ENCODE measurements at places on chromosomes 5 and 9.

GRCh38 chr9:33230756-33231622 lies 9.0 kb upstream of the SPINK4 start:
- DNase-seq, result no peak

DNA sequence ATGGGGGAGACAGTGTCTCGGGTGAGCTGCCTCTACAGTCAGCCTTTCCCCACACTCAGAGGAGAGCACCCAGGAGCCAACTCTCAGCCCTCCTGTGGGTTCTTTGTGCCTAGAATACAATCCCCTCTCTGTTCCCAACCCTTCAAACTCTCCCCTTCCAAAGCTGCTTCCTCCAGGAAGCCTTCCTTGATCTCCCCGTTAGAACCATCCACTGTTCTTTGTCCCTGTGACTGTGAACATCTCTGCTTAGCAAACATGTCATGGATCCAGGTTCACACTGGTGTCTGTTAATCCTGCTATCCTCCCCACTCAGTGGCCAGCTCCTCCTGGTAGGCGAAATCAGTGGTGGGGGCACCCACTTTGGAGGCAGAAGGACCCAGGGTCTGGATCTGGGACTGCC lies 16.2 kb upstream of the IER5L start:
- no peak for DNase-seq

DNA sequence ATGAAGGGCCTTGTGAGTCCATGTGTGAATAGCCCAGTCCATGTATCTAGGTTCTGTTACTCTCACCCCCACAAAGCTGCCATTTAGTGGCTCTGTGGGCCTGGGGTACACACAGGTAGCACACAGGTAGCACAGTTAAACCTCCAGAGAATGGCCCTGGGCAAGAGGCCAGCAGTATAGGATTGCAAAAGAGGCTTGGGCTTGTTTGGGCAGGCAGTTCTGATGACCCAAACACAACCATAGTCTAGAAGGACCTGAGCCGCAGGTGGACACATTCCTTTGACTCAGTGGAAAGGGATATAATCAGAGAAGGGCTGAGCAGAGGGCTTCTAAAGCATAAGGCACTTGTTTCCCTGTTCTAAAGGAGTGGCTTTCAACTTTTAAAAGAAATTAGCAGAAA lies 326.8 kb upstream of the SGCD start:
- no peak for DNase-seq

GRCh38 chr9:7089406-7090193 lies 331.8 kb downstream of the KDM4C start:
- DNase-seq, result no peak

- no peak for DNase-seq
These were observed 4.0 kb upstream of the TERT start for GRCh38 chr5:1298723-1299510.

DNA sequence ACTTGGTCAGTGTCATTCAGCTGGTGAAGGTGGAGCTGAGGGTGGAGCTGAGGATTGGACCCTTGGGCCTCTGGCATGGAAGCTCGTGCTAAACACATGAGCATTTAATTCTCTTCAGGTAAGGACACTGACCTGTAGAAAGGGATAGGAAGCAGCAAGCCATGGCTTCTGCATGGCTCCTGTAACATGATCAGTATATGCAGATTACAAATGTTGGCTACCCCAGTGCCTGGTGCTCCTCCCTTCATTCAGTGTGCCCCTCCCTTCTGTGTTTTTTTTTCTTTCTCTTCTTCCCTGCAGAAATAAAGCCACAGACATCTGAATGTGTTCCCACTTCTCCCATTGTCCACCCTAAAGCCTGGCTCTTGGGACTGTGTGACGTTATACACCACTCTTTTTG lies 52.9 kb downstream of the ARHGAP26 start:
- no peak for DNase-seq

GRCh38 chr9:38286357-38286756 lies 106.1 kb upstream of the ALDH1B1 start:
- DNase-seq, result no peak

DNA sequence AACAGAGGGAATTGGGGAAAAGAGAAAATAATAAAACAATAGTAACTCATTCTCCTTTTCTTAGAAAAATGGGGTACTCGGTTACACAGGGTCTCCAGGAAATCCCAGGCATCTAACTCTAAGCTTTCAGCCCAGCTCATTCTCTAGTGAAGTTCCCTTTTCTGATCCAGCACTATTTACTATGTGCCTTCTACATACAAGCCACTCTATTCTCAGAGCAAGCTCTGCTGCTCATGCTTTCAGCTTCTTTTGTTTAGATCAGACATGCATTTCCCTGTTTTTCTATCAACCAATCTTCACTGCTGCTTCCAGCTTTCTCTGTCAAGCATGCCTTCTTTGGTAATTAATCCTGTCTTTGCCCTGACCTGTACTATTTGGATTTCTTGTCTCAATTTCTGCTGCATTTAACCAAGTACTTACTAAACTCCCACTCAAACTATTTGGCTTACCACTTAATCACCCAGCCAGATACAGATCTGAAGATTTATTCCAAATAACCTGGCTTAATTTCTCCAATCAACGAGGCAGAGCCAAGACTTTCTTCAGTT lies 25.3 kb downstream of the OSMR start:
- DNase-seq, result no peak

- peak; percentile 83 for DNase-seq
These were observed 156.3 kb upstream of the IER5L start for GRCh38 chr9:129334105-129334935.

- no peak for DNase-seq
These were observed 572.6 kb upstream of the CLINT1 start for GRCh38 chr5:158431369-158432029.

- peak; percentile 54 for DNase-seq
These were observed 21.7 kb downstream of the F2RL2 start for GRCh38 chr5:76601470-76601869.

DNA sequence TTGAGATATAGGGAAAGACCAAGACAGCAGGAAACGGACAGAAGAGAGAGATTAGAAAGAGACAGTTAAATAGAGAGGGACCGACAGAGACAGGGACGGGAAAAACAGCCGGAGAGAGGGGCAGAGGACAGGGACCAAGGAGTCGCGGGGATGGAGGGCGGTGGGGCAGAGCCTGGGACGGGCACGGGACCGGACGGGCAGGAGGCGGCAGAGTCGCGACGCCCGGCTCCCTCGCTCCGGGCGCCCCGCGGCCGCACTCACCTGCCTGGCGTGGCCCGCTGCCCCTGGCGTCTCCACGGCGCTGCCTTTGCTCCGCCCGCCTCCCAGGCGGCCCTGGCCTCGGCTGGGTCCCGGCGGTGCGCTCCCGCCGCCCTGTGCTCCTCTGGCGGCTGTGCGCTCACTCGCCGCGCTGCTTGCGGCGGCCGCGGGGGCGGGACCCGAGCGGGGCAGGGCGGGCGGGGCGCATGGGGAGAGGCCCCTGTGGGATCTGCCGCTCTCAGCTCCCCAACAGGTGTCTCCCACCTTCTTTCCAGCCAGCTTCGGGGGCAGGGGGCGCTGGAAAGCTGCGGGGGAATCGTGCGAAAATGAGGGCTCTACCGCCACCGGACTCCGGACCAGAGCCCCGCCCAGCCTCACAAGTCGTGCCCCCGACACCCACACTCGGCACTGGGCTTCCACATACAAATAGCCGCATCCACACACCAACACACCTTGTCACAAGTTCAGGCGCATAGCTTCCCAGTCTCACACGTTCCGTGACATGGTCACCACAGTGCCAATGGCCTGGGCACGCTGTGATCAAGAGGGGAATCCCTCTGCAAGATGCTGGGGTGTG lies at the start of gene ARID3C:
Gene ARID3C (minus strand): TSS at position 411 of the 835 bp plus-strand sequence. CDS start 1,052 bp downstream, outside the sequence.
- DNase-seq, result peak; percentile 32

GRCh38 chr9:20508242-20508641 lies 114.1 kb downstream of the MLLT3 start:
- no peak for DNase-seq

- DNase-seq, result no peak
These were observed 2.3 kb upstream of the RASEF start for GRCh38 chr9:83065233-83065632.

- DNase-seq, result no peak
These were observed 89.1 kb upstream of the OTULINL start for GRCh38 chr5:14492331-14492964.

- DNase-seq, result no peak
These were observed 338.2 kb downstream of the NPR3 start for GRCh38 chr5:33049298-33049697.

DNA sequence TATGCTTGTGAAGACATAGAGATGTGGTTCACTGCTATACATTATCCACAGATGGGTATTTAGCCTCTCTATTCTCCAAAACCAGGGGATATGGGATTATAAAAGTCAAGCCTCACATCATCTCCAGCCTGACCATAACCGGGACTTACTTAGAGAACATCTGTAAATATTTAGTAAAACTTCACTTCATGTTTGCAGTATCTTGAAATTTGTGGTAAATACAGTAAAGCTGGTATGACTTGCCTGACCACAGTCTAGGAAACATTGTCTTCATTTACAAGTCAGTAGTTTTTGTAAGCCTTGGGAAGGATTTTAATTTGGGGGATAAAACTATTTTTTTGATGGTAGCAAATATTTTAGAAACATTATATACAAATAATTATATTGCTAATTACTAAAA lies 64.2 kb downstream of the MAST4 start:
- no peak for DNase-seq

- DNase-seq, result no peak
These were observed at the start of gene CD14 for GRCh38 chr5:140633021-140633471. Gene CD14 (minus strand): TSS chr5:140633175. CDS start chr5:140633071, 104 bp downstream.

DNA sequence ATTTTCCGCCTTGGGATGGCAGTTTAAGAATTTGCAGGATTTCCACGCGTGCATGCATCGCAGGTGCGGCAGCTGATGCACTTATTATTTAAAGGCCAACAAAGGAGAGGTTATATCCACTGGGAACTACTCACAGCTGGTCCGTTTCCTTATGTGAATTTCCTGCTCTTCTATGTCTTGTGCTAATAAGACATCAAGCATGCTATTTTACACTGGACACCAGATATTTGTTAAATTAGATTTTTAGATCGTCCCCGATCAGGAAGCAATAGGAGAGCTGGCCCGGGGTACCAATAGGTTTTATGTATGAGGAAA lies 476 bp upstream of the DTWD2 start:
- no peak for DNase-seq

- no peak for DNase-seq
These were observed 32.4 kb downstream of the HOMER1 start for GRCh38 chr5:79481574-79481973.

GRCh38 chr9:75962662-75963036 lies 72.2 kb downstream of the PCSK5 start:
- no peak for DNase-seq

DNA sequence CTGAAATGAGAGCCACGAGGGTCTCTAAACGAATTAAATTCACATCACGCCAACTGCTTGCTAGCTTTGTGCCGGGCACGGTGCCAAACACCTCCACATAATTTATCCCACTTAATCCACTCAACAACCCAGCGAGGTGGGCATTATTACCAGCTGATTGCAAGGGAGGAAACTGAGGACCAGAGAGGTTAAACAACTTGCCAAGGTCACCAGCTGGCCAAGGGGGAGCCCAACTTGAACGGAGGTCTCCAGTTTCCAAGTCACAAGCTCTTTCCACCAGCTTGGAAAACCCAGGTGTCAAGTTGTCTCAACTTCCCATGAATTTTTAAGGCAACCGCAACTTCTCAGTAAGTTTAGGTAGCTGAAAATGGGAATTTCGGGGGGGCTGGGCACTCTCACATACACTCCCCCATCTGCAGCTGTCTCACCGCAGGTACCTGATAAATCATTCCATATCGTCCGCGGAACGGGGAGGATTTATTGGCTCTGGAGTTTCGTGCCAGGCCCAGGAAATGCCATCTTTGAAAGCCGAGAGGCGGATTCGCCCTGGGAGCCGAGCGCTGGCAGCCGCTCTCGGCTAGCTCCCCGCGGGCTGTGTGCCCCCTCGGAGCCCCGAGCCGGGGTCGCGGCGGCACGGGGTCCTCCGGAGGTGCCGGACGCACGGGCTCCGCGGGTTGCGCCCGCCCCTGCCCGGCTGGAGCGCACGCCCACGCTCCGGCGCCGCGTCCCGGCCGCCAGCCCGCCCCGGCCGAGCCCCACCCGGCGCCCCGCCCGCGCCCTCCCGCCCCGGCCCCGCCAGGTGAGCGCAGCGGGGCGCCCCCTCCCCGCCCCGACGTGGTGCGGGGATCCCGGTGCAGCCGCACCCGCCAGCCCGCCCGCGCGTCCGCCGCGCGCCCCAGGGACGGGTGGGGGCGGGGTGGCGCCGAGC lies 617 bp downstream of the PTPN3 start:
- DNase-seq, result no peak

DNA sequence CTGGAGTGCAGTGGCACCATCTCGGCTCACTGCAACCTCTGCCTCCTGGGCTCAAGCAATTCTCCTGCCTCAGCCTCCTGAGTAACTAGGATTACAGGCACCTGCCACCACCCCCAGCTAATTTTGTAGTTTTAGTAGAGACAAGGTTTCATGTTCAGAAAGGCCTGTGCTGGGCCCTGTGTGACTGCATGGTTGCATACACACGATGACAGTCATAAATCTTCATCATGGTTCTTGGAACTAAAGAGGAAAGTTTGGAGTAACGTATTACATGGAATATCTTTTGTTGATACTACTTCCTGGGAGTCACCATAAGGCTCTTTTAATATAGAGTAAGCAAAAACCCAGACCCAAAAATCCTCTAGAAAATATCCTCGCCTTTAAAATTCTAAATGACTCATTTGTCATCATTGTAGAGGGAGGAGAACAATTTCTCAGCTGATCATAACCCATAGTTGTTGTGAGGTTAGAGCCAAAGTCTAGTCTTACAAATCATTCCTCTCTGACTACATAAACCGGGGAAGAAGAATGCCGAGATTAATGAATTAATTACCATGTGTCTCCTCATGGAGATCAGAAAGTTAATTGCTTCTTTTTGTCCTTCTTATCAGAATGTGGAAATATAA lies 47.0 kb downstream of the KLF9 start:
- no peak for DNase-seq

All from retina (tissue), 1 donor.